ENCODE measurements at places on chromosomes 12 and 14.

GRCh38 chr14:82642425-82642824, 1108.8 kb upstream of the SEL1L start:
- DNase-seq: no peak

GRCh38 chr14:96051231-96051630, 12.1 kb downstream of the C14orf132 start:
- no peak for DNase-seq

DNA sequence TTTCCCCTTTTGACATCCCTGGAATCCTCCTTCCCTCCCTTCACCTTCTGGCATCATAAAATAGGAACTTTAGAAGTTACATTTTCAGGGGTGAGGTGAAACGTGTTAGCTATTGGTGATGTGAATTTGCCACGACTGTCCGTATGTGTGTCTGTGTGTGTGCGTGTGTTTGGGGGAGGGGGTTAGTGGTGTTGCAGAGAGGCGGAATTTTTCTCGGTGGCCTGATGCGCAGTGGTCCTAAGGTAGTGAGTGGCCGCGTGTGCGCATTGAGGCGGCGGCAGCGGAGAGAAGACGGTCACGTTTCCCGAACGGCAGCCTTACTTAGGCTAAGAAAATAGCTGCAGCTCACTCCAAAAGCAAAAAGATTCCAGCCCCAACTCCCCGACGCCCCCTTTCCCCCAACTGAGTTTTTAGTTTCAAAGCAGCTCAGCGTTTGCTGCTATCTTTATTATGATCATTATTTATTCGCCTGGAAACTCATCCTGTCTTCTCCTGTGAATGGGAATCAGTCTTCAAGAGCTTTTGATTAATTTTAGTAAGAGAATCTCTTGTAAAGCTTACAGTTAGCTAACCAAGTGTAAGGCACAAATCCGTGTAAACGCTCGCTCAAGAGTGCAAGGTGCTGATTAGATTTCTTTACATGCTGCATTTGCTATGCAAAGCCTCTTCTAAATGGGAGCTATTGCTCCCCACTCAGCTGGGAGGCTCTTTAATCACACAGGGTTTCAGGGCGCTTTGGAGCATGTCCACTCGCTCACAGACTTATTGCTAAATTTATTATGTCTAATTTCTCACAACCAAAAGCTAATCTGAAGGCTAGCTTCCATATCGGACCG, 4.7 kb downstream of the FLRT2 start:
- DNase-seq: no peak

DNA sequence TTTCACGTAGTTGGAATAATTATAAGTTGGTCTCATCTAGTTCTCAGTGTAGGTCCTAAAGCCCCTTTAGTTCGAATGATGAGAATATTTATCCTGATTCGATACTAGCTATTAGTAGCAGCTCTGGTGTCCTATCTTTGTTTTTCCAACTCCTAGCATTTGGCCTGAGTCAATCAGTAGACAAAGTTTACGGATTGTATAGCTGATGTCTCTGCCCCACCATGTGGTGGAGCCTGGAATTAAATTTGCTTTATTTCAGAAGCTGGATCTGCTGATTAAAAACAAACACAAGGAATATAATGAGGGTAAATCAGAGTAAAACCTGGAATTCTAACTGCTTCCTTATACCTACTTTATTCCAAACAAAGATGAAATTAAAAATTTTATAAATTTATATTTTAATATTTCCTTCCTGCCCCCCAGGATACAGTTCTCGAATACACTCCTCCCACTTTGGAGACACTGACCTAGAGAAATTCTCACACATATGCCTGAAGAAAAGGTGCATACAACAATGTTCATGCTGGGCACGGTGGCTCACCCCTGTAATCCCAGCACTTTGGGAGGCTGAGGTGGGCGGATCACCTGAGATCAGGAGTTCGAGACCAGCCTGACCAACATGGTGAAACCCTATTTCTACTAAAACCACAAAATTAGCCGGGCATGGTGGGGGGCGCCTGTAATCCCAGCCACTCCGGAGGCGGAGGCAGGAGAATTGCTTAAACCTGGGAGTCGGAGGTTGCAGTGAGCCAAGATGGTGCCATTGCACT, 7.6 kb upstream of the BRMS1L start:
- no peak for DNase-seq

GRCh38 chr14:92108345-92109254, 2.2 kb upstream of the ATXN3 start:
- DNase-seq: no peak

DNA sequence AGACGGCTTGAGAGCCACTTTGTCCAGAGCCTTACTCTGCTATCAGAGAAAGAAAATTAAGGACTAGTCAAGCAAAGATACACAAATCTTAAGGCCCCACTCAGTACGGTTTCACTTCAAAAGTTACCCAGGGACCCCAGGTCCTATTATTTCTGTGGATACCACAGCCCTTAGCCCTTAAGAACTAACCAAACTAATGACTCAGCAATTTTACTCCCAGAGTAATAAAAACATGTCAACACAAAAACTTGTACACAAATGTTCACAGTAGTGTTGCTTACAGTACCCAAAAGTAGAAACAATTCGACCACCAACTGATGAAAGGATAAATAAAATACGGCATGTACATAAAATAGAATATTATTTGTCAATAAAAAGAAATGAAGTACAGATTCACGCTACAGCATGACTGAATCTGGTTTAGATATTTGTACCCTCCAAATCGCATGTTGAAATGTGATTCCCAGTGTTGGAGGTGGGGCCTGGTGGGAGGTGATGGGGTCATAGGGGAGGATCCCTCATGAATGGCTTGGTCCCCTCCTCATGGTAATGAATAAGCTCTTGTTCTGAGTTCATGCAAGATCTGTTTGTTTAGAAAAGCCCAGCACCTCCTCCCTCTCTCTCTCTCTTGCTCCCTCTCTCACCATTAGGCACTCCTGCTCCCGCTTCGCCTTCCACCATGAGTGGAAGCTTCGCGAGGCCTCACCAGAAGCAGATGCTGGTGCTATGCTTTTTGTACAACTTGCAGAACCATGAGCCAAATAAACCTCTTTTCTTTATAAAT, 30.5 kb downstream of the AREL1 start:
- no peak for DNase-seq

- no peak for DNase-seq
Observed at GRCh38 chr14:59159169-59159568, 29.3 kb upstream of the DAAM1 start.

GRCh38 chr12:118259079-118259478, 113.6 kb downstream of the TAOK3 start:
- DNase-seq: no peak

- DNase-seq: no peak
Observed at GRCh38 chr12:68915055-68915454, 17.9 kb downstream of the CPM start.

DNA sequence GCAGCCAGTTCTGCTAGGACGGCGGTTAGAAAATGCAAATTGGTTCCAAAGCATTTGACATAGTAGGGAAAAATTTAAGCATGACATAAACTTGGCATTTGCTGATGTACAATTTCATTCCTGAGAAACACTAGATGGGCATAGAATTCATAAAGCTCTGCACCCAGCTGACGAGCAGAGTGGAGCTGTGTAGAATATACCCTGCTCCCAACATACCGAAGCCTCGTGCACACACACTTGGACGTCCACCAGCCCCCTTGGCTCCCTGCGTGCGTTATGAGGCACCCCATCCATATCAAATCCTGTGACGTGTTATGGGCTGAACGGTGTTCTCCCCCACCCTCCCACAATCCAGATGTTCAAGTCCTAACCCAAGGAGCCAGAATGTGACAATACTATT, 65.4 kb downstream of the CLMN start:
- no peak for DNase-seq

- DNase-seq: no peak
Observed at GRCh38 chr12:49863946-49864797, 21.3 kb upstream of the BCDIN3D start.

GRCh38 chr12:11105546-11105945, 13.4 kb upstream of the TAS2R43 start:
- DNase-seq: no peak

DNA sequence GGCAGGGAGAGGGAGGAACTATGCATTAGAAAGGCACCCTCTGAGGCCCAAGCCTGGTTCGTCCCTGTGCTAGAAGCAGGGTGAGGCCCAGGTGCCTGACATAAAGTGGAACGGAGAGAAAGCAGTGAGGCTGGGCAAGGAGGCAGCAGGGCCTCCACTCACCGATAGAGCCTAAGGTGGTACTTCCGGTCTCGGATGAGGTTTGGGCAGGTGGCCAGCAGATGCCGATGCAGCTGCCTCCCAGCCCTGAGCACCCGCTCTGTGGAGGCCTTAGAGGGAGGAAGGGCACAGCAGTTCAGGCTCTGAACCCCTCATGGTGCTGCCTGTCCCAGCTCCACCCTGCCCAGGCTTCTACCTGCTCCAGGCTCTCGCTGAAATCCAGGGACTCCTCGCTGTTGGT, 7.1 kb downstream of the RAPGEF3 start:
- DNase-seq: no peak

DNA sequence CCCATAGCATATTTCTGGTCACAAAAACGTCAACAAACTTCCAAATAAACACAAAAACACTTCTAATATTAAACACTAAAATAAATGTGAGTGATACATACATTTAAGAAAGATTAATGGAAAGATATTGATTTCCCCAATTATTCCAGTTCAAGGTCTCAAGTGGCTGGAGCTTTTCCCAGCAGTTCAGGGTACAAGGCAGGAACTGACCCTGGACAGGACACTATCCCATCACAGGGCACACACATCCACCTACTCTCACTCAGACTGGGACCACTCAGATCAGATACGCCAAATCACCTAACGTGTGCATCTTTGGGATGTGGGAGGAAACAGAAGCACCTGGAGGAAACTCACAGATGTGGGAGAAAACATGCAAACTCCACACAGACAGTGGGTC, 50.4 kb downstream of the GCH1 start:
- no peak for DNase-seq

GRCh38 chr14:24151404-24152080, 4.2 kb downstream of the RNF31 start:
- no peak for DNase-seq

GRCh38 chr12:105947906-105948305, 190.8 kb downstream of the NUAK1 start:
- DNase-seq: no peak

- no peak for DNase-seq
Observed at GRCh38 chr12:101826766-101827368, 3.9 kb downstream of the GNPTAB start.

GRCh38 chr14:24817212-24818057, 183.4 kb upstream of the GZMB start:
- DNase-seq: no peak

- no peak for DNase-seq
Observed at GRCh38 chr12:86257134-86257533, 943 bp upstream of the MGAT4C start.

- no peak for DNase-seq
Observed at GRCh38 chr12:45257185-45257930, 41.5 kb downstream of the ANO6 start.

DNA sequence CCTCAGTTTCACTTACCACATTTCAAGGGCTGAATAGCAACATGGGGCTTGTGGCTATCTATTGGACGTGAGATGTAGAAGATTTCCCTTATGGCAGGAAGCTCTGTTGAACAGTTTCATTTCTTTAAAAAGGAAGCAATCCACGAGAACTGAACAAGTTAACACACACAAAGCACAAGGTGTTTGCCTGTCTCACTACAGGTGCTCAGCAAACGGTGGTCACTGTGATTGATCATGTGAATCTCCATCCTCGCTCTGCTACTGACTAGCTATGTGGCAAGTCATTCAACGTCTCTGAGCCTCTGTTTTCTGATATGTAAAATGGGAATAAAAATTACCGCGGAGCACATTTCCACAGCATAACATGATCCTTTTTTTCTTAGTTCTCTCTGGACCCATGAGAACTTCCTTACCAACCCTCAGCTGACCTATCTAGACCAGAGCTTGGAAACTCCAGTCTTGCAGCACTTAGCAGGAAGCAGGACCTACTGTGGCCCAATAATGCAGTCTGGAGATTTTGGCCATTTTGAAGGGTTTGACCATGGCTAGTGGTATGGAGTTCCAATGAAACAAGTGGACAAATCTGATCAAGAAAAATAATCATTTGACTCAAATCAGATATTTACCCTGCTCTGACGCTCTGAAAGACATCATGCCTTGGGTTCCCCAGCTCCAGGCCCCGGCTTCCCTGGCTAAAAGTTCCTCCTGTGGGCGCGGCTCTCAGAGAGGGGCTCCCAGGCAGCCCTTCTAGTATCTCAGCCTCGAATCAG, 278.8 kb downstream of the ZFP36L1 start:
- DNase-seq: no peak

- DNase-seq: no peak
Observed at GRCh38 chr12:12715459-12716150, 1.6 kb upstream of the CDKN1B start.

GRCh38 chr12:130829391-130830245, 9.4 kb downstream of the STX2 start:
- DNase-seq: no peak
